HTR-8/SVneo (cell line): ENCODE measurements at places on chromosomes 5 and 9.
A peak's percentile ranks its signal among the peaks of the same experiment; 100 is the strongest.

DNA sequence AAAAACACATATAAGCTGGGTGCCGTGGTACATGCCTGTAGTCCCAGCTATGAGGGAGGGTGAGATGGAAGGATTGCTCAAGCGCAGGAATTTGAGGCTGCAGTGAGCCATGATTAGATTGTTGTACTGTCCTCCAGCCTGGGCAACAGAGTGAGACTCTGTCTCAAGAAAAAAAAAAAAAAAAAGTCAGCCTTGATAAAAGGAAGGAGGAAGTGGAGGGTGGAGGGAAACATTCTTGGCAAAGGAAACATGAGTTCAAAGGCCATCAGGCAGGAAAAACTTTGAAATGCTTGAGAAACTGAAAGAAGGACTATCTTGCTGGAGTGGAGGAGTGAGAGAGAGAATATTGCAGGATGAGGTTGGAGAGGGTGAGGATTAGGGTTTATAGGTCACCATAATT, 18.3 kb upstream of the ANKHD1 start:
- DNase-seq, result no peak

DNA sequence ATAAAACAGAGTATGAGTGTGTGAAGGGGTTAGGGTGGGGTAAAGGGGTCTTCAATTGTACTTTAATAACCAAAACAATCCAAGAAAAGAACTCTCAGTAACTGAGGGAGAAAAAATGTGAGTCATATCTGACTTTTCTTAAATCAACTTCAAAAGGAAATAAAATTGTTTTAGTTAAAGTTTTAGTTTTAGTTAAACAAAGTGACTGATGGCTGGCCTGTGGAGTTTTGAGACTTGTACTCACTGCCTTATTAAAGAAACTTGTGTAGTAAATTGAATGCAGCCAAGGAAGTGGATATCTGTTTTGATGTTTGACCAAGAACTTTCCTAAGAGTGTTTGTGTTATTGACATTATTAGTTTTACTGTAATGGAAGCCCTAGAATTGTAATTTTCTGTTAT, 2032.6 kb downstream of the MAT2B start:
- no peak for DNase-seq

- DNase-seq, result no peak
Observed at GRCh38 chr5:97726106-97726505, 543.1 kb upstream of the RIOK2 start.

- DNase-seq, result peak; percentile 41
Observed at GRCh38 chr5:173963182-173963838, 25.7 kb upstream of the C5orf47 start.

DNA sequence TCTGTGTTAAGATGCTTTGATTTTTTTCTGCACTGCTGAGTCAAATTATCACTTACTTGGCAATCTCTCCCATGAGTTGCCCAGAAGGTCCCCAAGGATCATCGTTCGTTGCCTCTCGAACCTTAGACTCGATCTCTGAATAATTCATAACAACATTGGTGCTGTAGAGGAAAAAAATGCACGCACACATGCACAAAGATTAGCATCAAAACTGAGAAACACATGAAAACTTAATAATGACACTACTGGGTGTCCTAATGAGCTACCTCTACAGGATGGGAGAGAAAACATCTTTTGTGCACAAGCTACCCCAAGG, 41.6 kb downstream of the CLINT1 start:
- no peak for DNase-seq

GRCh38 chr5:124446120-124446519, 300.3 kb downstream of the ZNF608 start:
- no peak for DNase-seq

DNA sequence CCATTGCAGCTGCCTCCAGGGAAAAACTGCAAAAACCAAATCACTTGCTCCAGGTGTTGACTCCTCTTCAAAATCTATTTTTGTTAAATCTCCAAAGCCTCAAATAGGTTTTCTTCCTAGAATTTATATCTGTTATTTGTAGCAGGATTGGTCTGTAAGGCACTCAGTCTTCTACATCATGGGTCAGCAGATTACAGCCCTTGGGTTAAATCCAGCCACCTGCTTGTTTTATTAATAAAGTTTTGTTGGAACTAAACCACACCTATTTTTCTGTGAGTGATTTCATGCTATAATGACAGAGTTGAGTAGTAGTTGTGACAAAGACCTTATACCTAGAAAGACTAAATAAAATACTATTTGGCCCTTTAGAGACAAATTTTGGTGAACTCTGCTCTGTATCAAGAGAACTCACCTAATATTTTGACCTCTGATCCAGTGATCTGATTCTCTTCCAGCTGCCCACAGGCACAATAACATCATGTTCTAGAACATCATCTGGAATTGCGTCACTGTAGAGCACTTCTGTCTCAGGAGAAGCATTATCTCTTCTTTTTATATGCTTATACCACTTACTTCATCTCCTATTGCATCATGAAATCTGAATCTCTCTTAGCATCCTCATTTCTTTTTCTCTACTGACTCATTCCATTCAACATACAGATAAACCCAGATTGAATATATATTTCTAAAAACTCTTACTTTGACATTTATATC, 130.1 kb downstream of the RPS23 start:
- no peak for DNase-seq

- DNase-seq, result peak; percentile 51
Observed at GRCh38 chr9:107637421-107638420, 148.2 kb upstream of the KLF4 start.

DNA sequence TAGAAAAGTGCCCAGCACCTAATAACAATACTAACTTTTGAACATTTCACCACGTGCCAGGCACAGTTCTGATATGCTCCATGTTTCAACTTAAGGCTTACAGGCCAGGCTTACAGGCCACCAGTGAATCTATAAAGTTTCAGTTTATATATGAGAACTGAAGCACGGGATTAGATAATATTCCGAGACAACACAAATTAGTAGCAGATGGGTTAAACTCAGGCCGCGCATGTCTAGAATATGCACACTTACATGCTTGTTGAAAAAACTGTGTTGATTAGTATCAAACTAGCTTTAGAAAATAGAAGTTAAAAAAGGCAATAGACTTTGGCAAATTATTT, 587.9 kb downstream of the MTRR start:
- no peak for DNase-seq

GRCh38 chr9:125889112-125889475, 141.9 kb downstream of the PBX3 start:
- DNase-seq, result no peak

DNA sequence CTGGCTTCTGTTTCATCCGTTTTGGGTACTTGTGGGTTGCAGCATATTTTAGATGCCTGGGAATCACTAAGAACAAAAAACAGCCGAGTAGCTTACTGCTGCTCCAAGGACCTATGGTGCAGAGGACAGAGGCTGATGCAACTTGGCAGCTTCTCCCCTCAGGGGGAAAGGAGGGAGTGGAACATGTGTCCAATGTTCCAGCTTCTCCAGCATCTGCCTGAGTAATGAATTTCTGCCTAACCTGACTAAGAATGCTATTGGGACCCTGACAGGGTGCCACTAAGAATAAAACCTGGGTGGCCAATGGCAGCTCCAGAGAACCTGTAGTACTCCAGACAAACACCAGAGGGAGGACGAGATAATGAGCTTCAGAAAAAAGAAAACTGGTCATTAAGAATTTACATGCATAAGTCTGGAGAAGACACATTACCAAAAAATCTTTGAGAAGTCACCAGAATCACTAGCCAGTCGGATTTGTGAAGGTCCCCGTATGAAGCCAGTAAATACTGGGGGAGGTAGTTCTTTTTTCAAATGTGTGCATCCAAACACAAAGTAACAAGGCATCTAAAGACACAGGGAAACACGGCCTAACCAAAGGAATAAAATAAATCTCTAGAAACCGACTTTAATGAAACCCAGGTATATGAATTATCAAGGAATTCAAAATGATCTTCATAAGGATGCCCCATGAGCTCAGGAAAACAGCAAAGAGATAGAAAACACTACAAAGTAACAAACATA, 293.5 kb downstream of the HINT1 start:
- DNase-seq, result peak; percentile 3
